ENCODE measurements at places on chromosomes 11 and 22.

DNA sequence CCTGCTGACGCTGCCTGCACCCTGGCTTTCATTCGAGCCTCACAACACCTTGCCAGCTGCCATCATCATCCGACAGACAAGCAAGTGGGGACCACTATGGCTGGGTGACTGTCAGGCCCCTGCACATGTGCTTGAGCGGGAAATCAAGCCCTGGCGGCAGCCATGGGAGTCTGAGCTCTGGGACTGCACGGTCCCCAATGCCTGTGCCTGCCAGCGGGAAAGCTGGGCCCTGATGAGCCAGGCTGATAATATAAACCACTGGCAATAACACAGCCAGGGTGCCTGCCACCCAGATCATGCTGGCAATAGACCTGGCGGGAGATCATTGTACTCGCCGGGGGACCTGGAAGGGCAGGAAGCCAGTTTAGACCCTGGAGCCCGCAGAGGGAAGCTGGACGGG, 2.5 kb downstream of the FGF3 start:
- DNase-seq: no peak

- no peak for DNase-seq
Measured at GRCh38 chr11:97107604-97108003, 717.8 kb downstream of the JRKL start.

DNA sequence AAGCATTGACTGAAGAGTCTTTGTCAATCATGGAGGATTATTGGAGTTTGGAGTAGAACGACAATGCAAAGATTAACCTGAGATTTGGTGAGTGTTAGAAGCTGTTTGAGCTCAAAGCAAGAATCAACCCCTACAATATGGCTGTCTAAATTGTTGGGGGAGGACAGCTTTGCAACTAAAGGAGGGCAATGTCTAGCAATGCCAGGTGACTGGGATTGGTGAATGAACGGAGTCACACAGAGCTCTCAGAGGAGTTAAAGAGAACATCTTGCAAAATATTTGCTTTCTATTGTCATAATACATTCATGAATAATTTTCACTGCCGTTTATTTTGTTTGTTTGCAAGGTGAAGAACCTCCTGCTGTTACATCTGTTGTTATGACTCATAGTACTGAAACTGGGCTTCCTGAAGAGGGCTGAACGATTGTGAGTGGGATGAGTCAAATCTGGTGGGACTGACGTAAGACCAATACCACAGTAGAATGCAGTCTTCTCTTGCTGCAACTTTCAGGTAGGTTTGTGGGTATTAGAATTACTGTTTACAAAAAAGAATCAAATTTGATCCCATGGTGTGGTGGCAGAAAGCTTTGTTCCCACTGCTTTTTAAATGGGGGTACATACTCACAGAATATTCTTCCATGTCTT, 281.9 kb downstream of the CADM1 start:
- no peak for DNase-seq

DNA sequence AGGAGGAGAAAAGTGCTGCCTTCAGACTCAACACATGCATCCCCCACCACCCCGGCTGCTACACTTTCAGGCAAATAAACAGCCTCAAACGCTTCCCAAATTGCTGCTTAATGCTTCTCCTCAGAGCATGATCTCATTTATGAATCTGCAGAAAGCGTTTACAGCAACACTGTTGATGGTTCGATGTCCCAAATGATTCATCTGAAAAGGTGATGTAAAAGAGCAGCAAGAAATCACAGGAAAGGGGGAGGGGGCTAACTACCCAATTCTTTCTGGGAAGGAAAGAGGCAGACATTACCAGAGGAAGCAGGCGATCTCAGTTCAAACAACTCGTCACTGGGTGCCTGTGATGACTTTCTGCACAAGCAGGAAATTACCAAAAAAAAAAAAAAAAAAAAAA, 119.6 kb downstream of the TENM4 start:
- no peak for DNase-seq

DNA sequence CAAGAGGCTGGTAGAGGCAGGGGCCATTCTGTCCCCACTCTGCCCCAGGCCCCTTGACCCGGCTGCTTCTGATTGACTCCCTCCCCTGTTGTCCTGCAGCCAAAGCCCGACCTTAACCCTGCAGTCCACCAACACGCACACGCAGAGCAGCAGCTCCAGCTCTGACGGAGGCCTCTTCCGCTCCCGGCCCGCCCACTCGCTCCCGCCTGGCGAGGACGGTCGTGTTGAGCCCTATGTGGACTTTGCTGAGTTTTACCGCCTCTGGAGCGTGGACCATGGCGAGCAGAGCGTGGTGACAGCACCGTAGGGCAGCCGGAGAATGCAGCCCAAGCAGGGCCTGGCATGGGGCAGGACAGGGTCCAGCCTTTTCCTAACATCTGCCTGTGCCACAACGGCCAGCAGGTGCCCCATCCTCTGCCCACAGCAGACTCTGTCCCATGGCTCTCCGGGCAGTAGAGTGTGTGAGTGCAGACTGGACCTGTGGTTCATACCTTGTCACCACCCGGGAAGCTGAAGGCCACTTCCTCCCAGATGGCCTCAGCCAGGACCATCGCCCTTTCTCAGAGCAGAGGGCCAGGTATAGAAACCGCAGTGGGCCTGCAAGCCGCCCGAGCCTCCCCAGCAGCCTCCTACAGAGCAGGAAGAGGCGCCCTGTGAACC, 26.8 kb upstream of the MGAT3 start:
- no peak for DNase-seq

- DNase-seq: no peak
Measured at GRCh38 chr11:7936615-7937014, 4.9 kb downstream of the OR10A3 start.

DNA sequence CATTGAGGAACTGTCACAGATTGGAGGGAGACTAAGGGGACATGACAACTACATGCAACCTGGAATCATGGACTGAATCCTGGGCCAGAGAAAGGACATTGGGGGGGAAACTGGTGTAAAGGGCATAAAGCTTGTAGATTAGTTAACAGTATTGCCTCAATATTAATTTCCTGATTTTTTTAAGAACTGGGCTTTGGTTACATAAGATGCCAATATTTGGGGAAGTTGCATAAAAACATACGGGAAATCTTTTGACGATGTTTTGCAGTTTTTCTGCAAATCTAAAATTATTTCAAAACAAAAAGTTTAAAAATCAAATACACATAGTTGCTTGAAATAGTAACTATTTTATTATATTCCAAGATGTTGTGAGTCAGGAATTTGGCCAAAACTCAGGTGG, 2.9 kb upstream of the FOLR3 start:
- no peak for DNase-seq

DNA sequence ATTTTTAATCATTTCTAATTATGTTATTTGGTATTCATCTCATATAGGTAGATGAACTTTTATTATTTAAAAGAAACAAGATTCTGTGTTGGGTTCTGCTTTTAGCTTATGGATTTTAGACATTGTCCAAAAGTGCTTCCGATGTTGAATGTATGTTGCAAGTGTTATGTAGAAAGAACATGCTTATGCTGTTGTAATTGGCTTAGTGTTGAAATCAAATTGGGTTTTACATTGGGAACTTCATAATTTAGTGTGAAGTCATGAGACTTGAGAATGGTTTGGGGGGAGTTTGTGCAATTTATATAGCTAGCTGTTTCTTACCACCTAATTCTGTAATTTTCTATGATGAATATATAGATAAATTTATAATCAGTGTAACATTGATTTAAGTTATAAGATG, 3.6 kb downstream of the MTMR3 start:
- DNase-seq: no peak

- DNase-seq: no peak
Measured at GRCh38 chr11:86802146-86802545, 1.8 kb downstream of the PRSS23 start.

DNA sequence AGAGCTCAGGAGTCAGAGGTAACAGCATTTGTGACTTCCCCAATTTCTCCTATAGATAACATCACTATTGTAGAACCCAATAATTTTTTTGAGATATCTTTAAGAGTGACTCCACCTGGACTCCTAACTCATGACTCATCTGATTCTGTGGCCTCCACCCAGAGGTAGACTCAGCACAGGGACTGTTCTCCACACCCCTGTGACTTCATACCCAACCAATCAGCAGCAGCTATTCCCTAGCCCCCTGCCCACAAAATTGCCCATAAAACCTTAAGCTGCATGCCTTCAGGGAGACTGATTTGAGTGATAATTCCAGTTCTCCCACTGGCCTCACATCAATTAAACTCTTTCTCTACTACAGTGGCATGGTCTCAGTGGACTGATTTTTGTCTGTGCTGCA, 475.4 kb upstream of the FAT3 start:
- DNase-seq: no peak

- DNase-seq: no peak
Measured at GRCh38 chr11:133136376-133136775, 395.9 kb downstream of the OPCML start.

DNA sequence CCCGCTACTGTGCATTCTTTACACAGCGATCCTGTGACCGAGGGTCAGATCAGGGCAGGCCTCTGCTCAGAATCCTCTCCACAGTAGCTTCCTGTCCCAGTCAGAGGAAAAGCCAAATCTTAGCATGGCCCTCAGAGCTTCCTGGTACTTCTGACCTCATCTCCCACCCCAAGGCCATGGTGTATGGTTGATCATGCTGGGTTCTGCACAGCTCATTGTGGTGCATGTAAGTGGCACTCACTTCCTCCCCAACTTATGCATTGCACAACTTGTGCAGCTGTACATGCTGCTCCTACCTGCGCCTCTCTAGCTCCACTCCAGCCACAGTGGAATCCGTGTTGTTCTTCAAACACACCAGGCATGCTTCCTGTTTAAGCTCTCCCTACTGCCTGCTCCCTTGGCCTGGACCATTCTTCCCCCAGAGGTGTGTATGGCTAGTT, 20.3 kb downstream of the BMAL1 start:
- DNase-seq: no peak

DNA sequence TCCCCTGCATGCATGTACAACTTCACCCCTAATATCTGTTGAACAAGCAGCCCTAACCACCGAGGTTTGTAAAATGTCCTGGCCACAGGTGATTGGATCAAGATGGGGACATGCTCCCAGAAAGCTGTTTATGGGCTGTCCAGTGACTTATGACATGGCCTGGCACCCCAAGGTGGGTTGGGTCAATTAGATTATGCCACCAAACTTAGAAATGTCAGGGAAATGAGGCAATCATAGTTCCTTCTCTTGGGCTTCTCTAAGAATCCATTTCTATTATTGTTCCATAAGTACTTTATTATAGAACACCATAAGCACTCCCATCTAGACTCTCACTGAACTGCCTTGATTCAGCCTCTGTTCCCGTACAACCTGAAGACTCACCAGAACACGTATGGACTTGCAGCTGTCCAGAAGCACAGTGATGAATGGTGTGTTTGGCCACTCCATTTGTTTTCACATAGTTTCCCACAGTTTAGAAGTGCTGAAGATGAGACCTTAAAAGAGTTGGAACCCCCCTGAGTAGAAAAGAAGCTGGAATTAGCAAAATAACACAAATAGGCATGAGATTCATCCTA, 45.5 kb upstream of the OLFML1 start:
- DNase-seq: no peak

- DNase-seq: no peak
Measured at GRCh38 chr11:6599881-6600390, 3.5 kb downstream of the RRP8 start.

- DNase-seq: no peak
Measured at GRCh38 chr22:40190501-40190900, 12.8 kb downstream of the TNRC6B start.

DNA sequence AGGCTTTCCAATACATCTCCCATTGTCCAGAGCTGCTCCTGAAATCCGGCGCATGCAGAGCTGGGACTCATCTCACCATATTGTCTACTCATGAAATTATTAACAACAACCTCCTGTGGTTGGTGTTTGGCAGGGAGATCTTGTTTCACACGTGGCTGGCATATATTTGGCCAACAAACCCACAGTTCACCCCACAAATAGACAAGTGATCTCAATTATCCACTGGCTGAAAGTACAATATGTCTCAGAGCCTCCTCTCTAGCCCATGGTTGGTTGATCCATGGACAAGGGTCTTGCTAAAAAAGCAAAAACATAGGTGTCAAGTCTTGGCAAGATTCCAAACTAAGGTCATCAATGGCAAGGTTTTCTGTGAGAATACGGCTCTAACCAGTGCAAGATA, 386.9 kb downstream of the ETS1 start:
- no peak for DNase-seq

- DNase-seq: no peak
Measured at GRCh38 chr22:42725606-42726355, 5.1 kb upstream of the A4GALT start.

GRCh38 chr11:62497132-62497801, 49.3 kb downstream of the AHNAK start:
- DNase-seq: no peak

GRCh38 chr22:25758316-25758715, 16.3 kb downstream of the MYO18B start:
- no peak for DNase-seq

DNA sequence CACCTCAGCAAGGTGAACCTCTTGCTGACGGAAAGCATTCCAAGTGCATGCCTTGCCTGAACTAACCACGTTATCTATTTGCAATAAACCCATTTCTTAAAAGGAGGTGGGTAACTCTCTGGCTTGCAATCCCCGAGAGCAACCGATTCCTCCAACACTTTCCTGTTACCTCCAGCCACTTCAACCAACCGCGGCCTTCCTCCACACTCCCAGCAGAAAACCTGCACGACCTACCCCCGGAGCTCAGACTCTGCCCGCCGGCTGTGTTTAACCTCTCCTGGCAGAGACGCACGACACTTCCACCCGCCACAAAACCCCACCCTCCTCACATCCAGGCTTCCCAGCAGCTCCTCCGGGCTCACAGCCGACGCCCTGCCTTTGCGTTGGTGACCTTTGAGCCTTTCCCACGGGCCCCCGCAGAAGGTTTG, 708 bp downstream of the SCO2 start:
- DNase-seq: no peak

DNA sequence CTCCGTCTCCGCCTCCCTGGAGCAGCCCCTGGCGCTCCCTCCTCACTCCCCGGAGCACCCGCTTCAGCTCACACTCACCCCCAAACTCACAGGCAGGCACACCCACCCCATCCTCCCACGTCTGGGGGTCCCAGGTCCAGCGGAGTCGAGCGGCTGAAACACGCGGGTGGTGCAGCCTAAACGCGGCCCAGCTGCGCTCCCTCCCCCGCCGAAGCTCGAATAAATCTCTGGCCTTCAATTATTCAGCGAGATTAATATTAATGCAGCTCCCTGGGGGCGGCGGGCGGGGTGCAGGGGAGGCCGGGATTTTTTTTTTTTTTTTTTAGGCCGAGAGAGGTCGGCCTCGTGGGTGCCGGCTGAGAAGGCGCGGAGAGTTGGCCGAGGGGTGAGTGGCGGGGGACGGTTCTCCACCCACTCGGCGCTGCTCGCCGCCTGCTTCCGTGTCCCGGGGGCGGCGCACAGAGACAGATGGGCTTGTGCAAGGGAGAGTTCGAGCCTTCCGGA, 524 bp upstream of the SLC1A2 start:
- DNase-seq: no peak

- no peak for DNase-seq
Measured at GRCh38 chr11:65401073-65401802, 14.8 kb downstream of the FRMD8 start.

DNA sequence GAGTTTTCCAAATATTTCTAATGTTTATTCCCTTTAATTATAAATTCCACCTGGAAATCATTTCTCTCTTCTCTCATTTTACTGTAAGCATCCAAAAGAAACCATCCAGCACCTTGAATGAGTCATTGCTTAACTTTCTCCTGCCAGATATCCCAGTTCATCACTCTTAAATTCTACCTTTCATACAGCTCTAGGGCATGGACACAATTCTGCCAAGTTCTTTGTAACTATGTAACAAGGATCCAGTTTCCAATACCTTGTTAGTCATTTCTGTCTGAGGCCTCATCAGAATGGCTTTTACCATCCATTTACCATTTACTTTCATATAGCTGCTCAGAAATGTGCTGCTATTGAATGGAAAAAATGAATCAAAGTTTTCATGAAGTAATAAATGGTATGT, 455.4 kb upstream of the TENM4 start:
- DNase-seq: no peak
